ENCODE measurements at places on chromosomes 12 and 14.

- no peak for DNase-seq
Observed at GRCh38 chr14:31781578-31781977, 220.4 kb downstream of the NUBPL start.

GRCh38 chr12:98725476-98726247 is 80.6 kb downstream of the APAF1 start:
- no peak for DNase-seq

GRCh38 chr12:52380271-52380694 is 5.2 kb downstream of the KRT84 start:
- DNase-seq = no peak

DNA sequence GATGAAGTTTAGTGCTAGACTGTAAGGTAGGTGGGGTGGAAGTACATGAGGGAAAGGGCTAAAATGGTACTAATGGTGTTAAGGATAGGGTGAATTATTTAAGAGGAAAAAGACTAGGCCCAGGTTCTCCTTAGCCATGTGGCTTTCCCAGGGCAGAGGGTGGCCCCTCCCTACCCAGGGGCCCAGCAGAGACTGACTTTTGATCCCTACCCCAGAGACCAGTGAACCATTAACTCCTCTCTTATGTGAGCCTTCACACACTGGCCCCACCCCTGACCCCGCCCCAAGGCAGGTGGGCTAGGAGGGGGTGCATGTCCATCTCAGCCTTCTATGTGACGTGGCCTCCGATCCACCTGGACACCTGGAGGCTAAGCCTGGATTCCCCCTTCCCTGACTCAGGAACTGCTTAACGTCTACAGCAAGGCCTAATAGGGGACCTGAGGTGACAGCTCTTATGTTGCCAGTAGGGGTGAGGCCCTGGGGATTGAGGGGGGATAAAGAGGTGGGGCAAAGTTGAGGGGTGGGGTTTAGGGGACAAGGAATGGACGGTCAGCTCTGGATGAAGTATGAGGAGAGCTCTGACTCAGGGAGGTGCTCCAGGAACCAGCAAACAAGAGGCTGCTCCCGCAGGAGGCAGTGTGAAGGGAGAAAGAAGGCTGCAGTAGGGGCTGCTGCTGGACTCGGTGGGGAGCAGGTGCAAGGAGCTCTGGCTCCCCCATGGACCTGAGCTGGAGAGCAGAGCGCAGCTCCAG is 757 bp downstream of the SLC39A5 start:
- DNase-seq = no peak

DNA sequence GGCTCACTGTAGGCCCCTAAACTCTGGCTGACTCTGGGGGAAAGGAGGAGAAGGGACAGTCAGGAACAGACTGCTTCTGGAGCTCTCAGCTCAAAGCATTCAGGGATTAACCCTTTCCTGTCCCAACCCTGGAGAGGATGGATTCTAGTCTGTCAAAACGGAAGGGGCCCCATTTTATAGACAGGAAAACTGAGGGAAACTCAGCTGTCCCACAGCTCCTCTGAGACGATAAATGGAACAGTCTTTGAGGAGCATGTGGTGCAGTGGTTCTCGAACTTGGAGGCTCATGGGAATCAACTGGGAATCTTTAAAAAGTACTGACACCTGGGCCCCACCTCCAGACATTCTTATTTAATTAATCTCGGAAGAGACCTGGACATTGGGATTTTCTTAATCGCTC is 23.7 kb downstream of the SRRM4 start:
- DNase-seq = no peak

DNA sequence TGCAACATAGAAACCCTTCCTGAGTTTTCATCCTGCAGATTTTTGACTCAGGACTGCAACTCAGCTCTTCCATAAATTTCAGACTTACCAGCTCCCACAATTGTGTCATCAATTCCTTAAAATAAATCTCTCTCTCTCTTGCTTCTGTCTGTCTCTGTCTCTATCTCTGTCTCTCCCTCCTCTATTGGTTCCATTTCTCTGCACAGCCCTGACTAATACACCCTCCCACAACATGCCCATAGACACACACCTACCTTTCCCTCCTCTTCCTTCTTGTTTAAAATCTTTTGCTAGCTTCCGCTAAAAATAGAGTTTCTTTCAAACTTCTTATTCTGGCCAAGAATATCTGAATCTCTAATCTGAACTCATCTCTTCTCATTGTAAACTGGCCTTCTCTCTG is 22.9 kb upstream of the PTHLH start:
- DNase-seq = no peak

GRCh38 chr14:34043627-34044372 is 92.9 kb upstream of the EGLN3 start:
- DNase-seq = no peak

- no peak for DNase-seq
Observed at GRCh38 chr12:46946137-46946536, 120.3 kb upstream of the SLC38A4 start.

DNA sequence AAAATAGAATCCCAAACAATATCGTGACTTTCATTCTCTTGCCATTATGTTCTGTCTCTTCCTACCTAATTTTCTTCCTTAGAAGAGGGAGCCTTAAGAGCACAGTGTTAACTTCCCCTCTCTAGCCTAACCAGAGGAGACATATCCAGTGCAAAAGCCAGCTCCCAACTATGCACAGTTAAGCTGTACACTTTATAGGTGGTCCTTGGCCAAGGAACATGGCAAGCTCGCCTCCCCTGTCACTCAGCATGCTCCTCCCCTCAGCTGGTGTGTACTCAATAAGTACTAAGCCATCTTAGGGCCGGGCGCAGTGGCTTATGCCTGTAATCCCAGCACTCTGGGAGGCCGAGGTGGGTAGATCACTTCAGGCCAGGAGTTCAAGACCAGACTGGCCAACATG is 255.1 kb upstream of the TMPO start:
- no peak for DNase-seq

- no peak for DNase-seq
Observed at GRCh38 chr12:122449317-122449716, 26.8 kb upstream of the CLIP1 start.

GRCh38 chr12:117037289-117038022 is 61.8 kb downstream of the TESC start:
- no peak for DNase-seq

GRCh38 chr12:76255281-76255680 is 92.9 kb downstream of the BBS10 start:
- no peak for DNase-seq

GRCh38 chr14:64692986-64693809 is 11.0 kb upstream of the PLEKHG3 start:
- no peak for DNase-seq

GRCh38 chr12:11067514-11067913 is 5.4 kb upstream of the TAS2R46 start:
- DNase-seq = no peak

DNA sequence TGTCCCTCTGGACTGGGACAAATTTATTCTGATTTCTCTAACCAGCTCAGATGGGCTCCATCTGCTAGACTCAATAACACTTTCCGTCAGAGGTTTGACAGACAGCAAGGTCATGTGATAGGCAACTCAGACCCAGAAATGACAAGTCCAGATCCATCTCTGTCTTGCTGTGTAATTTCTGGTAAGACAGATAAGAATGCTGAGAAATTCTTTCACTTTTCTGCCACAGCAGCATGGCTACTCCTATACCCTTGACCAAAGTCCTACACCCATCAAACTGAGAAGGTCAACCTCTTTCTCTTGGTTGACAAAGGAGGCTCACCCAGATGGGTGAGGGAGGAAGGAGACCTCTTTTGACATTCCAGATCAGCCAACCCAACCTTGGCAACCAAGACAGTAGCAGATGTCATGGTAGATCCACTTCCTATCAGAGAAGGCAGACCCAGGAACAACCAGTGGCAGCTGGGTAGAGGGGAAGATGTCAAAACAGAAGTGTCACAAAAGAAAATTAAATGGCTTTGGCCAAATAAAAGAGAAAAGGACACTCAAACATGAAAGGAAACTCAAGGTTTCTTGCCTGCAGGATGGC is 36.9 kb upstream of the PRKAB1 start:
- no peak for DNase-seq

- DNase-seq = peak; percentile 25
Observed at GRCh38 chr14:60183741-60184140, 18.5 kb upstream of the DHRS7 start.

DNA sequence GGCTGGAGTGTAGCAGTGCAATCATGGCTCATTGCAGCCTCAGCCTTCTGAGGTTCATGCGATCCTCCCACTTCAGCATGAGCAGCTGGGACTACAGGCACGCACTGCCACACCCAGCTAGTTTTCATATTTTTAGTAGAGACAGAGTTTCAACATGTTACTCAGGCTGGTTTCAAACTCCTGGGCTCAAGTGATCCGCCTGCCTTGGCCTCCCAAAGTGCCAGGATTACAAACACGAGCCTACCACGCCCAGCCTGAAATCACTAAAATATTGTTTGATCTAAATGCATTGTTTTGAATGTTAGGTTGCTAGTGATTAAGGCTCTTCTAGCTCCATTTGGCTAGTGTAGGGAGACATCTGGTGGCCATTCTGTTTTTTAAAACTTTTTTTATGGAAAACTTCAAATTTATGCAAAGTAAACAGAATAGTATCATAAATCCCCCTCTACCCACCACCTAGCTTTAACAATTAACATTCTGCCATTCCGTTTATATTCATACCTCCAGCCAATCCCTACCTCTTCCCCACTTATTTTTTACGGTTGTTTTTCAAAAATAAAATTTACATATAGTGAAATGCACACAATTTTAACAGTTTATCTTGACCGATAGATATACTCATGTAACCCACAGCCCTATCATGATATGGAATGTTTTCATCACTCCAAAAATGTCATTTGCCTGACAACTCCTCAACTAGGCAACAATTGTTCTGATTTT is 37.8 kb downstream of the MYO1H start:
- DNase-seq = no peak

DNA sequence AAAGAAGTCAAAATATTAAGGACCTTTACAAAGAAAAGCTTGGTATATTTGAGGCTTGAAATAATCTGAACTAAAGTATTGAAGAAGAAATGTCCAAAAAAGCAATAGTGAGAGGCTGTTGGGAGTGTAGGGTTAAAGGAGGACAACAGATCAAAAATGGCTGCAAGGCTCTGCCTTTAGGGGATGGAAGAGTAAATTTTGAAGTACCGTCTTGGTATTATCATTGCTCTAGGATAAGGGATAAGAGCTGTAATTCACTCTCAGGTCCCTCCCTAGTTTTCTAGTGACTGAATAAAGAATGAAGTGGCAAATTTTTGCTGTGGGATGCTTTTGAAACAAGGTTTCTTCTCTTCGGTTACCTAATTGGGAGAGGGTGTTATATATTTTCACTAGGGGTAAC is 38.7 kb downstream of the LEMD3 start:
- DNase-seq = no peak

- no peak for DNase-seq
Observed at GRCh38 chr12:26691234-26691970, 141.6 kb downstream of the ITPR2 start.

- DNase-seq = no peak
Observed at GRCh38 chr14:77892381-77892871, 92.5 kb downstream of the ADCK1 start.

GRCh38 chr12:6872073-6873048 is 742 bp downstream of the SPSB2 start:
- DNase-seq = peak; percentile 82

DNA sequence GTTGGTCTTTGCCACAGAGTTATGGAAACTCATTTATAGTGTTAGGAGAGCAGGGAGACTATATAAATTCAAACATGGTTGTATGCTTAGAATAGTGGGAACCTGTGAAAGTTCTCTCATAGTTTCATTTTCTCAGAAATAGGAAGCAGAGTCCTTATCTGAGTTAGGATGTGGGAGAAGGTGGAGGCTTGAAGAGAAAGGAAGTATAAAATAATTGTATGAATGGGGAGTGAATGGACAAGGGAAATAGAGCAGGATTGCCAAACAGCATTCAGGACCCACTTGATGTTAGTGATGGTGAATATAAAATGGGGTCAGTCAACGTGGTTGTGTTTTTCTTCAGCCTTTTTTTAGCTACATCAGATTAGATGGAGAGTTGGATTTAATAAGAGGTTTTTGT is 34.0 kb upstream of the TPH2 start:
- no peak for DNase-seq

DNA sequence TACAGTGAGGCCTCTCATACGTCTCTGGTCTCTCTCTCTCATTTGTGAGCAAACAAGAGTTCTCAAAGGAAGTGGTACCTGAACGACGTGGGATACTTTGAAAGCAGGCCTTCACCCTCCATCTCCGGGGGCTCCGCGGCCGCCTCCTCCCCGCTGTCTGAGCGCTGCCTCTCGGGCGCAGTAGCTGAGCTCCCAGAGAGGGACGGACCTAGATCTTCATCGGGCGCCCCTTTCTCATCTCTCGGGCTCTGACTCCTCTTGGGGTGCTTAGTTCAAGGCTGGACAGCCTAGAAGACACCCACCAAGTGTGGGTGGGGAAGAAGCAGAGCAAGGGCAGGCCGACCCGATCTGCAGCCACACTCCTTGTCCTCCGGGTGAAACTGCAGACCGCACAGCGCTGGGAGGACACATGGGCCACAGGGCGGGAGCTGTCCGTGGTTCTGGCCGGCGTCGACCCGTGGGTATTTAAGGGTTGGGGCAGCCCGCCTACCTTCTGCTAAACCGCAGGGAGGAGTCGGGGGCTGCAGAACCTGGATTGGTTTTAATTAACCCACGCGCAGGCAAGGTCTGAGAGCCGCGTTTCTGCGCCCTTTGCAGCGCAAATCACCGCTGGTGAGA is 92.7 kb downstream of the PAH start:
- DNase-seq = no peak

GRCh38 chr14:95318399-95319311 is 1.1 kb downstream of the CLMN start:
- no peak for DNase-seq

GRCh38 chr14:59429790-59430189 is 35.4 kb downstream of the GPR135 start:
- DNase-seq = no peak

DNA sequence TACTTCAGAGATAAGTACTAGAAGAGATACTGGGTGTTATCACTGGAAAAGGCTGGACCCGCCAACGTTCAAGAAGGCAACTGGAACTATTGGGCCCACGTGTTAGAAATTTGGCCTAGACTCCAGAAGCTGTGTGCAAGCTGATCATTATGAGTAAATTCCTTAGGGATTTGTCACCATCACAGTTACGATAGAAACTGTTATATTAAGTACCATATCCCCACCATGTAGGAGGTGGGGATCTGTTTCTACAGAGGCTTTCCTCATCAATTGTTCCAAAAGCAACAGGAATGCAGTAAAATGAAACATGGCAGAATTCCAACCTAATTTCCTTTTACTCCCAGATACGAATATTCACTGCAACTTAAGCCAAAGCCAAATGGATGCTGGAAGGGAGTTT is 170.7 kb downstream of the NOVA1 start:
- no peak for DNase-seq

DNA sequence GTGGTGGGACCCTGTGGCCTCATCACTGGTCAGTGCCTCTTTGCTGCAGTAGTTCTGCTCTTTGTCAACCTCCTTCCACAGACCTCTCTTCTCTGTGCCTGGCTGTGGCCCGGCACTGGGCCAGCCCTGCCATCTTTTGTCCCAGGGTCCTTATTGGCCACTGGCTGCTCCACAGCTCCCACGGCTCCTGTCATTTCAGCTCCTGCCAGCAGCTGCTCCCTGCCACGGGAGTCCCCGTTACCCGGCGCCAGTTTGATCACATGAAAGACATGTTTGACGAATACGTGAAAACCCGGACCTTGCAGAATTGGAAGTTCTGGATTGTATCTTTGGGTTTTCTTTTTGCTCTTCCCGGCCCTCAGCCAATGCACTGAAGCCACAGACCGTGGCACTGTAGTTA is 35.4 kb downstream of the IL31 start:
- no peak for DNase-seq

GRCh38 chr12:24075650-24076049 is 126.2 kb upstream of the SOX5 start:
- DNase-seq = no peak

- DNase-seq = peak; percentile 19
Observed at GRCh38 chr14:63867933-63868921, 15.4 kb downstream of the SYNE2 start.

Data from stimulated activated naive CD4-positive, alpha-beta T cell (primary cell).